Fibroblast of skin of left quadriceps (primary cell): ENCODE measurements at places on chromosomes 13 and 19.
A peak's percentile ranks its signal among the peaks of the same experiment; 100 is the strongest.

DNA sequence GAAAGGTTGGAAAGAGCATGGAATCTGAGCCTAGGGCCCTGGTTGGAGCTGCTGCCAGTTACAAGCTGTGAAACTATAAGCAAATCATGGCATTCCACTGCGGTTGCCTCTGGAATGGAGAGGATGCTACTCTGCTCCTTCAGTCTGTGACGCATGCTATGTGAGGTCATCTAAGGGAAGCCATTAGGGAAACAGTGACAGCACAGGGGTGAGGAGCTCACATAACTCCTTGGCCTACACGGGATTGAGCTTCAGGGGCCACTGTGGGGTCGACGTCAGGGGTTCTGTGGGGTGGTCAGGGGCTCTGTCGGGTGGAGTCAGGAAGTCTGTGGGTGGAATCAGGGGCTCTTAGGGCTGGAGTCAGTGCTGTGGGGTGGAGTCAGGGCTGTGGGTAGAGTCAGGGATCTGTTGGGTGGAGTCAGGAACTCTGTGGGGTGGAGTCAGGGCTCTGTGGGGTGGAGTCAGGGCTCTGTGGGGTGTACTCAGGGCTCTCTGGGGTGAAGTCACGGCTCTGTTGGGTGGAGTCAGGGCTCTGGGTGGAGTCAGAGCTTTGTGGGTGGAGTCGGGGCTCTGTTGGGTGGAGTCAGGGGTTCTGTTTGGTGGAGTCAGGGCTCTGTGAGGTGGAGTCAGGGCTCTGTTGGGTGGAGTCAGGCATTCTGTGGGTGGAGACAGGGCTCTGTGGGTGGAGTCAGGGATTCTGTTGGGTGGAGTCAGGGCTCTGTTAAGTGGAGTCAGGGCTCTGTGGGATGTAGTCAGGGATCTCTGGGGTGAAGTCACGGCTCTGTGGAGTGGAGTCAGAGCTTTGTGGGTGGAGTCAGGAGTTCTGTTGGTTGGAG is 35.8 kb upstream of the MEDAG start:
- peak; percentile 99 for DNase-seq

- DNase-seq: no peak
These were observed 387.4 kb downstream of the DLEU7 start for GRCh38 chr13:50456111-50456510.

DNA sequence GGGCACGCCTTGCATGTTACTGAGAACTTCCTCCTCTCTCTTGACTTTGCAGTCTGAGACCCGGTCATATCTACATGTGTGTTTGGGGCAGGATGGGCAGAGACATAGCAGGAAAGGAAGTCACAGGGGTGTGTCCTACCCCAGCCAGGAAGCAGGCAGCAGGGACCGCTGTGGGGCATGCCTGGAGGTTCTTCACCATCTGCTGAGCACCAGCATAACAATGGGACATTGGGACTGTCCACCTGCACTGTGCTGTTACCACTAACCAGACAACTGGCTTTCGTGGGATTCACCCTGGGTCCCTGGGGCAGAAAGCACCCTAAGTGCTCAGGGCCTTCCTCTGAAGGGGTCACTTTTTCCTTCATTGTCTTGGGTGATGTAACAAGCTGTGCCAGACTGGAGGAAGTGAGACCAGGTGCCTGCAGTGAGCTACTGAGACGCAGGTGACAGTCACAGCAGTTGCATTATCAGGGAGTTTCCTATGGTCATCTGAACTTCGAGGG is 2.6 kb upstream of the HAUS5 start:
- no peak for DNase-seq

DNA sequence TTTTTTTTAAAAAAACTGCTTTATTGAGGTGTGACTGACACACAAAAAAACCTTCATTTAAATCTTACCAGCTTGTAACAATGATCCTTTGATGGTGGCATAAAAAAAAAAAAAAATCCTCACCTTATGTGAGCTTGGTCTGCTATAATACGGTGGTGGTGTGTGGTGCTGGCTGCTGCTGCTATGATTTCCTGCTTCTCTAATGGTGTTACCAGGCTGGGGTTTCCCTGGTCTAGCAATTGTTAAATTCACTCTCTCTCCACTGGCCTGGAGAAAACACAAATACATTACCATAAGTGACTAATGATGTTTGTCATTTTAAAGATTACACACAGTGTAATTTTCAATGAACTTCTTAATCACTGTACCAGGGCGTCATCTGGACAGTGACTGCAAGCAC is 60.6 kb downstream of the LNX2 start:
- DNase-seq: no peak

DNA sequence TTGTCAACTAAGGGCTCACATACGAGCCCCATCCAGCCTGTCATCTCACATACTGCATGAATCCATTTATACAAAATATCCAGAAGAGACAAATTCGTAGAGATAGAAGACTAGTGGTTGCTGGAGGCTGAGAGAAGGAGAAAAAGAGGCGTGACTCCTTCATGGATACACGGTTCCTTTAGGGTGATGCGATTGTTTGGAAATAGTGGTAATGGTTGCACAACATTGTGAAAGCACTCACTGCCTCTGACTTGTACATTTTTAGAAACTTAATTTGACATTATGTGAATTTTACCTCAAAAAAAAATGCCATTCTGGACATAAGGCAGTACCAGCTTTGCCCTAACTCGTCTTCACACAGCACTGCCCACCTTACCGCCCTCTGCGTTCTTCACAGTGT is 27.3 kb downstream of the IGFL1 start:
- no peak for DNase-seq
